ENCODE measurements at places on chromosomes 5 and 9. TPM values are rescaled to one million over a fixed set of nuclear protein-coding genes. Genes with fewer than 3 reads are reported as not detected.

CNTNAP3B gene
- total RNA-seq = 0.57 TPM

SH3PXD2B gene
- 39.6 TPM for total RNA-seq

TOR1A gene
- 51.6 TPM for total RNA-seq

FAM163B gene
- 2.2 TPM for total RNA-seq

PTCH1 gene
- 6.1 TPM for total RNA-seq

ATP10B gene
- total RNA-seq = not detected

ZNF454 gene
- 2.0 TPM for total RNA-seq

RNF180 gene
- 1.0 TPM for total RNA-seq

CHMP5 gene
- total RNA-seq = 61.8 TPM

DMRT3 gene
- not detected for total RNA-seq

GRIN3A gene
- total RNA-seq = not detected

FBXL7 gene
- 3.1 TPM for total RNA-seq

ZNF483 gene
- 0.44 TPM for total RNA-seq

CMYA5 gene
- total RNA-seq = 2.0 TPM
